Activated CD4-positive, alpha-beta T cell treated with anti-CD3 and anti-CD28 coated beads, Interleukin-2, amount 50 U/mL, for 4 hours (primary cell): ENCODE measurements at places on chromosomes 3 and 15.

DNA sequence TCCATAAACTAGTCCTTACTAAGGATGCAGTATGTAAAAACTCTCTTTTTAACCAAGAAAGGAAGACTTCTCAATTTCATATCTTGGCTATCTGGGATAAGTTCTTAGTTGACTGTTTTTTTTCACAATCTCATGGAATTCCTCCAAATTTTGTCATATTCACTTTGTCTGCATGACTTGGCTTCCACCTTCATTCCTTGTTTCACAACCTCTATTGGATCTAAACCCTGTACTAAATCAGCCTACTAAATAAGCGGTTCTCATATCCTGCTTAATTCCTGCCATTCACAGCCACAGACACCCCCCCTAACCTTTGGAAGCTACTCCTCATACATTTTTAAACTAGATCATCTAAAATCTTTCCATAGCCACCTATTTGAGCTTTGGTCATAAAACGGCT lies 370.6 kb upstream of the NAALADL2 start:
- DNase-seq: no peak

- DNase-seq: no peak
Measured at GRCh38 chr3:111538681-111539083, 3.3 kb upstream of the CD96 start.

GRCh38 chr3:30581067-30581585 lies 25.3 kb upstream of the TGFBR2 start:
- no peak for DNase-seq

DNA sequence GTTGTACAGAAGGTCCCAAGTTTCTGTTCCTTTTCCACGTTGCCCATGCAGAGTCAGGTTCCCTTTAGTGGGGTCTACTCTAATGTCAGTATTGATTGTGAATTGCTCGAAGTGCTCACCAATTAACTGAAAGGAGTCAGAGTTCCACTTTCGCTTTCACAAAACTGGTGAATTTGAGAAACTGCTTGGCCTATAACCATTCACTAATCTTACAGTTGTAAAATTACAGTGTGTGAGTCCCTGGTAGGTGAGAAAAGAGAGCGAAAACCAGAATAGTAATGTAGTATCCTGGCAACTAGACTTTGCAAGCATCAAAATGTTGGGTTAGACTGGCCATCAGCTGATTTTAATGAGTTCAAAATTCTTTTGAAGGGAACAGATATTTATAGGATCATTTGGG lies 237.5 kb upstream of the CHRM5 start:
- no peak for DNase-seq

GRCh38 chr15:61459785-61460707 lies 230.9 kb upstream of the RORA start:
- DNase-seq: no peak

DNA sequence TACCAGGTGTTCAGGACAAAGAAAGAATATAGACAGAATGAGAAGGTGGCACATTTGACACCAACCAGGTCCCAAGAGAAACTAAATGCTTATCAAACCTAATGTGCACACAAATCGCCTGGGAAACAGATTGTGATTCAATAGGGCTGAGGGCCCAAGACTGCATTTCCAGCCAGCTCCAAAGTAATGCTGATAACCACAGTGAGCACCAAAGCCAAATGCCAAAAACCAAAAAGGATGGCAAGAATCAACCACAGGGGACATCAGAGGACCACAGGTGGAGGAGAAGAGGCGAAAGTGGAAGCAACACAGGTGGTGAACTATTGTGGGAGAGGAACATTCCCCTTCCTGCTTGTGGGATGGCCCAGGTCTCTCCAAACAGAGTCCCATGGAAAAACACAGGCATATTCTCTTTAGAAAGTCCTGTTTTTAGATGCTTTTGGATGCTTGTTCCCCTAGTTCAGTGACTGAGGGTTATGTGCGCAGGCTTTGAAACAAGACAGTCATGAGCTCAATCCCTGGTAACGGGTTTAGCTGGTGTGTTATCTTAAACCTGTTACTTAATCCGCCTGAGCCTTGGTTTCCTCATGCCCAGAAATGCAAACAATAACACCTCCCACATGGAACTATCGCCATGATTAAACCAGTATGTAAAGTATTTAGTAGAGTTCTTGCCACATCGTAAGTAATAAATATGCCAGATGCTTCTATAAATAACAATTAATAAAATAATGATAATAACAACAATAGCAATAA lies 241.7 kb downstream of the ATP8B4 start:
- no peak for DNase-seq

- DNase-seq: no peak
Measured at GRCh38 chr3:58556761-58557221, 19.8 kb upstream of the ACOX2 start.

- no peak for DNase-seq
Measured at GRCh38 chr3:29236146-29236840, 44.6 kb upstream of the RBMS3 start.
